ENCODE measurements at places on chromosomes 13 and 19.

GRCh38 chr13:70098669-70099068, 9.0 kb upstream of the ATXN8OS start:
- no peak for DNase-seq

- DNase-seq = no peak
Measured at GRCh38 chr13:110023729-110024644, 237.6 kb upstream of the IRS2 start.

GRCh38 chr13:47841151-47841550, 159.9 kb downstream of the SUCLA2 start:
- no peak for DNase-seq

DNA sequence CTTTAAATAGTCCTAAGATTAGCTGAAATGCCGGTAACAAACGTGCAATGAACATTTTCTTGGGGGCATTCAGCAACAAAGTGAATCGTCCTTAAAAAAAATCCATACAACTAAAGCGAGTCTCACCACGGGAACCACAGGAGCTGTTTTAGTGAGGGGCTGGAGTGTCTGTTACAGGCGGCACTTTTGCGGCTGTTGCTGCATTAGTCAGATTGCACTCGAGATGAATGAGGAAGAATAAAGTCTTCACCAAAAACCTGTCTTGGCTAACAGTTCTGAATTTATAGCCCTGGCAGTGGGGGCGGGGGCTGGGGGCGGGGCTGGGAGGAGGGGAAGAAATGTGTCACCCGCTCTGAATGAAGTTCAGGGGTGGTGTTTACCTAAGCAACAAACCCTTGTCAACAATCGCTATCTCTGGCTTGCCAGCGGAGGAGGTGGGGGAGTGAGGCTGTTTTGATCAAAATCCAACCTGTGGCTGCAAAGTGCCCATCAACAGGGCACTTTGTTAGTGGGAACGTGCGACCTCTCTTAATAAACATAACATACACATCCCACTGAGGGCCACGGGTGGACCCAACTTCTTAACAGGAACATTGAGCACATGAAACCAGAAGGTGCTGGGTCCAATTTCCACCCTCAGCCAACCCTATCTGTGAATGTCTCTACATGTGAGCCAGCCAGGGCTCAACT, 44.5 kb downstream of the RFX2 start:
- no peak for DNase-seq
